OCI-LY7 (cell line): ENCODE measurements at places on chromosomes 4 and X.
A peak's percentile ranks its signal among the peaks of the same experiment; 100 is the strongest.

GRCh38 chrX:46228389-46228788 is 316.8 kb downstream of the ZNF674 start:
- no peak for DNase-seq

- no peak for DNase-seq
Measured at GRCh38 chr4:159197885-159198269, 95.0 kb downstream of the RAPGEF2 start.

GRCh38 chrX:70554081-70554480 is 109.4 kb downstream of the DLG3 start:
- no peak for DNase-seq

DNA sequence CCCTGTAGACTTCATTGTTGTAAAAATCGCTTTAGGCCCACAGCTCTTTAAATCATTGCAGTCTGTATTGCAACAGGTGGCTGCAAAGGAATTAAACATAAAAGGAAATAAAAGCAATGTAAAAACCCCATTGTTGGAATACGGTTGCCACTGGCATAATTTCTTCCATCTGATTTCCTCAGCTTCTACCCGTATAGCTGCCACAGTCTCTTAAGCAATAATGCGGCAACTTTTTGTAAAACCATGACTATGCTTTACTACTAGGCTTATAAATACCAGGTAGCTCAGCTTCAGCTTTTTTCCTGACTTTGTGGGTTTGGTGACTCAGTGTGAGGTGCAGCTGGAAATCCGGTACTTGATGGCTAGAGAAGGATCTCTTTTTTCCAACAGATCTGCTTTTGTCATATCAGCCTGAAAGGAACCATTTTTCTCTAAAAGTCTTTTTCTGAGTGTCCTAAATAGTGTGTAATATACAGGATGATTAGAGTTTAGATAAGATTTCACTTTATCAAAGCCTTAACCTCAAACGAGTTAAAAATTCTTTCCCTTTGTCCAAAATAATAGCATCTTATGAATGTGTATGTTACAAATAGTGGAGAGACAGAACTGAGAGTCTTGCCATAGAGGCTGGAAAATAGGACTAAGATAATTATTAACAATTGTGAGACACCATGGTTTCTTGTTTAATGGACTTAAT is 268.0 kb downstream of the ADGRL3 start:
- DNase-seq: no peak

GRCh38 chrX:104913348-104913747 is 307.1 kb downstream of the TEX13A start:
- peak; percentile 0 for DNase-seq

DNA sequence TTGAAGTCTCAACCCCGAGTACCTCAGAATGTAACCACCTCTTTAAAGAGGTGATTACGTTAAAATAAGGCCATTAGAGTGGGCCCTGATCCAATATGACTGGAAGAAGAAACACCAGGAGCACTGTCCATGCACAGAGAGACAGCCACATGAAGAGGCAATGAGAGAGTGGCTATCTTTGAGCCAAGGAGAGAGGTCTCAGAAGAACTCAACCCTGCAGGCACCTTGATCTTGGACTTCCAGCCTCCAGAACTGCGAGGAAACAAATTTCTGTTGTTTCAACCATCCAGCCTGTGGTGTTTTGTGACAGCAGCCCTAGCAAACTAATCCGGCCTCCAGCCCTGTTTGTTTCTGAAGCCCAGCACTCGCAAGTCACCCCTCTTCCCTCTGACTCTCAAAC is 46.3 kb upstream of the ADGRG2 start:
- no peak for DNase-seq

DNA sequence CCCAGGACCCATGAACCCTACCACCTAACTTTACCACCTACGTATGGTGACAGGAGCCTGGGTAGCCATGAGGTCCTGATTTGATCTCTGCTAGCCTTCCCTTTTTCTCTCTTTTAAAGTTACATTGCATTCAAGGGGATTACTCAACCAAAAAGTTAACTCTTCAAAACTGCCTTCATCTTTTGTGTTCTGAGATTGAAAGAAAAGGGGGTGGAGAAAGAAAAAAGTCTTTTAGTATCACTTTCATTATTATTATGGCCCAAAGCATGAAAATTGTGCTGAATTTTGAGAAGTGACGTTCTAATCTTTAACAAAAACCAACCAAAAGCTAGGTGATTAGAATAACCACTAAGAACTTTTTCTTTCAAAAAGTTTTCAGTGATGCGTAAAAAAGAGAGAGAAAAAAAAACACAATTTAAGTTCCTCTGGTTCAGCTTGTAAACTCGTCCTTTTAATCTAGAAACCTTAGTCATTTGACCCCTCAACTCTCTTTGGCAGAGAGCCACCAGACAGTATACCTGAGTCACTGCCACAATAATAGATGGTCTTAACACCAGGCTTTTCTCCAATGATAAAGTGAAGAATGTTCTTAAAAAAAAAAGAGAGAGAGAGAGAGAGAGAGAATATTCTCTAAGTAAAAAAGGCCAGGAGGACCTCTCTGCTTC is 347.4 kb upstream of the FGF13 start:
- no peak for DNase-seq

GRCh38 chr4:152738827-152739226 is 40.7 kb downstream of the TIGD4 start:
- no peak for DNase-seq

GRCh38 chr4:147909225-147909624 is 177.3 kb downstream of the ARHGAP10 start:
- no peak for DNase-seq

DNA sequence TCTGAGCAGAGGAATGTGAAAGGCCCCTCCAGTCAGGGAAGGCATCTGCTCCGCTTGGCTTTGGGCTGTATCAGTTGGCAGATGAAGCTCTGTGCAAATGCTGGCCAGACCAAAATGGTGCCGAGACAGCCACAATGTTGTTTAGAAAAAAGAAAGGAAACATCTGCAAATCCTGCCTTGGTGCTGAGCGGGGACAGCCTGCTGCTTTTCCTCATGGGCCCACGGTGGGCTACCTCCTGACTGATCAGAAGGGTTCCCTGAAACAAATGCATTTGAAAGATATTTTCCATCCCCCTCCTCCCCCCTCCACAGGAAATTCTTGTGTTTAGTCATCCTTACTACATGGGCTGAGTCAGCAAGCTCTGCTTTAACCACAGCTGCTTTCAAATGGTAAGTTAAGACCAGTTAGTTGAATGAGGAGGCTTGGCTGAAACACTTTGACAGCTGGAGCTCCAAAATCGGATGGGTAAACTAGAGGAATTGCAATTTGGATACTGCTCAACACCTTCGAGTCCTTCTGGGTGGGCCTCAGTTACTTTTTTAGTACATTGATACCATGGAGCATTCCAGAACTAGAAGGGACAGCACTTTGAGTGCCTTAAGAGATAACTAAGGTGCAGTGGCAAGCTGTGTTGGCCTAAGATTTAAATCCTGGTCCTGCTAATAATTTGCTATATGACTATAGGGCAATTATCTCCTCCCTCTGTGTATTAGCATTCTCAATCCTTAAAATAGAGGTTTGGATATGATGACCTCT is 36.0 kb downstream of the PLAC1 start:
- no peak for DNase-seq

DNA sequence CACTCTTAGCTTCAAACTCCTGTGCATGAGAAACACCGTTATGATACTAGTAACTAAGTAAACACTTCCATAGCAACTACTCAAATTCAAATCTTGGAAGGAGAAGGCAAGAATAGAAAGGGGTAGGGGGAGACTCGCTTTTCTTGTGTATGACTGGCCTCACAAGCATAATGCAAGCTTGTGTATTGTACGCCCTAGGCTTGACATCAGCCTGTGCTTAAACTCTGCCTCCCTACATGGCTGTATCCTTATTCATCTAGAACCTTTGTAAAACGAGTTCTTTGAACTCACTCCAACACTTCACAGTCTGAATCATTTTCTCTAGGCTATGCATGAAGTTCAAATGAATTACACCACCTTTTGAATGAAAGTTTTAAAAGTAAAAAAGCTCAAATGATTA is 1071.2 kb upstream of the ADGRL3 start:
- DNase-seq: no peak

- peak; percentile 8 for DNase-seq
Measured at GRCh38 chr4:116055857-116056827, 942.7 kb upstream of the NDST4 start.
